ENCODE measurements at places on chromosomes 5 and 9.

DNA sequence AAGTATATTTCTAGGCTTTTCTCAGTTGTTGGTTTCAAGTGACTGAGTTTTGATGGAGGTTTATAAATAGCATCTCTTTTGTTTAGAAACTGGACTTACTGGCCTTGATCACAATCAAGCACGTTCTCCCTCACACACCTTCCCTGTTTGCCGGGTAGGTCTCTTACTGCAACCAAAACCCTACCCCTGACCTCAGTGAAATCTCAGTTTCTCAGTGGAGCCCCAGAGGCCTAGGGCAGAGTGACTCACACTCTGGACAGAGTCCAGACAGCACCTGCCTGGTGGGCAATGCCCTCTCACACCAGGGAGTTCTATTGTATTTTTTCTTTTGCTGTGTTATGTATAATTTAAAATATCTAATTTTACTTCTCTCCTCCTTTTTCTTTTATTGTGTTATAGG is 48.4 kb upstream of the EPB41L4B start:
- no peak for DNase-seq

GRCh38 chr9:72880821-72881220 is 72.0 kb downstream of the ALDH1A1 start:
- no peak for DNase-seq

GRCh38 chr5:135547590-135548254 is 12.0 kb upstream of the NEUROG1 start:
- DNase-seq = no peak

- no peak for DNase-seq
Observed at GRCh38 chr9:94014066-94014654, 59.0 kb upstream of the BARX1 start.

DNA sequence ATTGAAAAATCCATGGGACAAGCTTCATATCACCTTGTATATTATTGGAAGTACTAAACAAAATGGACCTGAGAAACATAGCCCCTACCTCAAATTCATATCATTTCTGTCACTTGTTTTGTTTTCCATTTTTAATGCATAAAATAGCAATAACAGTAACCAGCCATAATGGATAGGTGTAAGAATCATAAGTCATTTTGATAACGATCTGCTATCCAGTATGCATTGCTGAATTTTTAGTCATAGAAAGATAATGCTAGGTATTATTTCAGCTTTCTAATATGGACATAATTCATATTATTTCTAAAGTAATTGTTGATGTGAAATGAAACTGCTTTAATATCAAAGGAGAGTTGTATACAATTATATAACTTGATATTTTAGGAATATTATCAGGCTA is 1.1 kb upstream of the LRRC70 start:
- DNase-seq = no peak

GRCh38 chr5:59174248-59174844 is 591.5 kb downstream of the RAB3C start:
- DNase-seq = peak; percentile 50

DNA sequence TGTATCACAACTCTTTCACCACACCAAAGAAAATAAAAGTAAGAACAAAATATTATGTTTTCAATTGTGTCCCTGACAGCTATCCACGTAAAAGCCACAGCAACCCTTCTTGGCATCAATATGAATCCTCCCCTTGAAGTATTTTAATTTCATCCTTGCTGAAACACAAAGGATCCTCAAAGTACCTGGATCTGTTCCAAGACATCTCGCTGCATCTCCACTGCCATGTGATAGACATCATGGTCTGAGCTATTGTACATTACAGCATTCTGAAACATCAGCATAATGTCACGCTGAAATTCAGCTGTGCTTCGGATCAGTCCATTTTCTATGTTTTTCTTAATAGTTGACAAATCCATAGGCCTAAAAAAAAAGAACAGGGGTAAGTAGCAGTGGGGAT is 17.7 kb downstream of the BRD8 start:
- no peak for DNase-seq

DNA sequence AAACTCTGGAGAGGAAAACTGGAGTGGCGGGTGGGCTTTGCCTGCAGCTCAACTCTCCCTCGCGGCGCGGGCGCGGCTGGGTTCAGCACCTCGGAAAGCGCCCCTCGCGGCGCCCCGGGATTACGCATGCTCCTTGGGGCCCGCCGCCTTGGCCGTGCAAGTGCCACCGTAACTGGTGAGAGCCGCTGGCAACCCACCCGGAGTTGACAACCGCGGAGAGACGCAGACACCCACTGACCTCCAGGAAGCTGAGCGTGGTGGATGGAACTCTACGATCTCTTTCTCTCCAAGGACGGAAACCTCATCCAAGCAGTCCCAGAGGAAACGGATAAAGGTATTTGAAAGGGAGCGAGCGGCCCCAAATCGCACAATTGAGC is 194 bp upstream of the RXFP3 start:
- peak; percentile 68 for DNase-seq

DNA sequence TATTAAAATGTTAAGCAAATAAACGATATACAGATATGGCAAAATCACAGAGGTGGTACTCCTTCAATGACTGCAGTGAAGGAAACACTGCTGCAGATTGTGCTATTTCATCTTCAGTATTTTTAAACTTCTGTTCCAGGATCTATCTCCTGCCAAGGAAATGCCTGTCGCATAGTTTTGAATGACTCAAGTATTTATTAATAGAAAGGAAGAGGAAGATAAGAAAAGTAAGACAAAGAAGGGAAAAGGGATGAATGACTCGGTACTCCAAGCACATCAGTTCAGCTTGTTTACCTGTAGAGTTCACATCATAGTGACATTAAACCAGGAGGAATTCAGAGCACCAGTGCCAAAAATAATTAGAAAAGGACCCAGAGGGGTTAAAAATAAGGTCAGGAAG is 5.1 kb upstream of the GPX8 start:
- no peak for DNase-seq

- DNase-seq = peak; percentile 64
Observed at GRCh38 chr9:32968101-32969011, 33.1 kb downstream of the APTX start.

- no peak for DNase-seq
Observed at GRCh38 chr5:158805195-158805594, 294.5 kb downstream of the EBF1 start.

DNA sequence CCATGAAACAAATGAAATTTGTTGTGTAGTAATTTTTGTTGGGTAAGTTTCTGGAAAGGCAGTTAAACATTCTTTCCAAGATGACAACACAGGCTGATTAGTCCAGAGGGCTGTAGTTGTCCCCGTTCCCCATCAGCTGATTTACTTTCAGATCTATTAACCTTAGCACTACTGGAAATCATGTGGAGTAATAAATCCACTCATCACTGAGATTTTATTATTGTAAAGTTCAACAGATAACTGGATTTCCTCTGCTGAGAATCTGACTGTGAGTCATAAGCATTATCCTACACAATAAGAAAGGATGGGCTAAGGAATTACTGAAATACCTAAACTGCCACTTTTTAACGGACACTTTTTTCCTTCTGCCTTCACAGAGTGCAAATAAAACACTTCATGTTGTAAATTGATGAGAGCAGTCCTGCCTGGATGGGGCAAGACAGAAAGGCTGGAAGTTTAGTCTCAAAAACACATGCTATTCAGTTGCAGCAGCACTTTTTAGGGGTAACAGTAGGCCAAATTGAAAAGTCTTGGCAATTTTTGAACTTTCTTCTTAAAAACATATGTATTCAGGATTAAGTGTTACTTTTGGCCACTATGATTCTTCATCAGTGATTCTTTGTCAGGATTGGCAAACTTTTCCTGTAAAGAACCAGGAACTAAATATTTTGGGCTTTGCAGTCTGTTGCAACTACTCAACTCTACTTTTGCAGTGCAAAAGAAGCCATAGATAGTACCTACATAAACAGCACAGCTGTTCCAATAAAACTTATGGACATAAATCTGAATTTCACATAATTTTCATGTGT is 7.0 kb downstream of the STOM start:
- DNase-seq = no peak

DNA sequence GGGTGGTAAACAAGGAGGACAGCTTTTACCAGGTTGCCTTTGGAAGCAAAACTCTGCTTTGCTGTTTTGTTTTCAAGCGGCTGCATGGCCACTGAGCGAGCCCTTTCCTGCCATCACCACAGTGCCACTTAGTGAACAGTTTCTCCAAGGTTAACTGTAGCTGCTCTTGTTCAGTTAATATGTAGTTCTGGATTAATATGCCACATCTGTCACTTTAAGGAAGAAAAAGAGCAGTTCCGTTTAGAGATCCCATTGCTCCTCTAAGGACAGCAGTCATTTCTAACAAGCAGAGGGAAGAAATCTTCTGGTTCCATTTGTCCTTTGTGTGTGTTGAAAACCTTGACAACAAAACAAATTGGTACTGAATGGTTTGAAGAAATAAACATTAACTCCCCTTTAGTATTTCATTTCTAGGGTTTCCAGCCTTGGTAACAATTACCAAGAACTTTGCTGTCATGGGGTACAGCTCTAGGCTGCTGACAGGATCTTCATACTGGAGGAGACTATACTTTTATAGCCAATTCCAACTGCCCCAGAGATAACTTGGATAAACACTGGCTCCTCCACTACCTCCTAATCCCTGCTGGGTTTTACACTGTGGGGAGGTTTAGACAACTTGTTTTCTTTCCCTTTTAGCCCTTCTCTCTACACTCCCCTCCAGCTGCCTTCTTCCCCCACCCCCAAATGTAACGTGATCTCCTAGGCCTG is 10.3 kb upstream of the ABL1 start:
- no peak for DNase-seq

- DNase-seq = no peak
Observed at GRCh38 chr5:84382363-84383295, 2.1 kb downstream of the EDIL3 start.

DNA sequence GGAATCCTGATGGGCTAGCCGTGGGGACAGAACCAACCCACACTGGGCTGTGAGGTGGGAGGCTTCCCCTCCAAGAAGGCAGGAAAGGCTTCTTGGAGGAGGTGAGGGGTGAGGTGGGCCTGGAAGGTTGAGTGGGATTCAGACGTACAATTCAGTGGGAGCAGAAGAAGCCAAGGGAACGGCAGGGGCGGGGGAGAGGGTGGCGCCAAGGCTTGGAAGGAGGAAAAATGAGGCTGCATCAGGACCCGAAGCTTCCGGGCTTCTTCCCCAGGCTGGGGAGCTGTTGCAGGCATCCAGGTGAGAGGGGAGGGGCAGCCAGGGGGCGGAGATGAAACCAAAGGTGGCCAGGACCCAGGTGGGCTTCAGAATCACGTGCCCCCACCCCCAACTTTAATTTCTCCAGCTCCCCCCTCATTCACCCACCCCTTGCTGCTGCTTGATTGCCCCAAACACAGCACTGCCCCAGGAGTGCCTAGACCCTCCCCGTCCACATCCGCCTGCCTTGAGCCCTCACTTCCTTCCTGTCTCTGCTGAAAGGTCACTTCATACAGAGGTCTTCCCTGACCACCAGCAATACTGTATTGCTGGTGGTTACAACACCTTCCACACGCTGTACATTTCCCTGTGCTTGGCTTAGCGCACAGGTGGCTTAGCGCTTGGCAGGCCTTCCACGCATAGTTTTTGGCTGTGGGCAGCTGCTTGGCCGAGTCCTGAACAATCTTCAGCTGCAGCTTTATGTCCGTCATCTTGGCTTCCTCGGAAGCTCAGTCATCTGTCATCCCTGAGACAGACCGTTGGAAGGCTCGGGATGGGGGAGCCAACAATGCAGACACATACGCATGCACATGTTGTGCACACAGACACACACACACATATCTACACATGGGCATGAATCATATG is 193.5 kb downstream of the RGS3 start:
- DNase-seq = no peak

DNA sequence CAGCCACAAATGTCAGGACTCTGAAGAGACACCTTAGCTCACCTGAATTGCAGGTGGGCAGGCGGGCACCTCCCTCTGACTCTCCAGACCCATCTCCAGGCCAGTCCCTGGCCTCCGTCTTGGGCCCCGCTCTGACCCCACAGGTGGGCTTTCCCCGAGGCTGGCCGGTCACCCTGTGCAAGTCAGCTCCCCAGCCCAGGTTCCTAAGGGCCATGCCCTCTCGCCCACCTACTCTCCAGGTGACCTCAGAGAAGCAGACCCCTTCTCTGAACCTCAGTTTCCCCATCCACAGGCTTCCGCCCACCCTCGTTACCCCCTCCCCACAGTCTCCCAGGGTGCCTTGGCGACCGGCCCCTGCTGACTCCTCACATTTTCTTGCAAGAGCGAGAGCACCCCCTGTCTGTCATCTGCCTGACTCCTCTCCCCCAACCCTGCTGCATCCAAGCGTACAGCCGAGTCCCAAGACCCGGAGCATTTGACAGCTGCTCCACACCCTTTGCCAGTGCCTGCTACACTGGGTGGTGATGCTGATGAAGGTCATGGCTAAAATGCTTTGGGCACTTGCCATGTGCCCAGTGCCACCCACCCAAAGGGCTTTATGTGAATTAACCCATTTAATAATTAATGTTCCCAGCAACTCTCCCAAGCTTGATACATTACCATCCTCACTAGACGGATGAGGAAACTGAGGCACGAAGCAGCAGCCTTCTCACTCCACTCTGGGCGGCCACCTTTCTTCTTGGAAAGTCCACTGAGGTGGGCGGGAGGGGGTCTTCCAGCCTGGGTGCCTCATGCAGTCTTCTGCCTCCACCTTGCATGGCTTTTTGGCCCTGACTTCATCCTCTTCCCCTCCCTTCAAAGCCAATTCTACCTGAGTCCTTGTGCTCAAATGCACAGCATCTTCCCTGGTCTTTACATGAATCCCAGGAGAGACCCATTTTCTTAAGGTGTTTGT is 51.1 kb upstream of the ORM1 start:
- DNase-seq = peak; percentile 15

DNA sequence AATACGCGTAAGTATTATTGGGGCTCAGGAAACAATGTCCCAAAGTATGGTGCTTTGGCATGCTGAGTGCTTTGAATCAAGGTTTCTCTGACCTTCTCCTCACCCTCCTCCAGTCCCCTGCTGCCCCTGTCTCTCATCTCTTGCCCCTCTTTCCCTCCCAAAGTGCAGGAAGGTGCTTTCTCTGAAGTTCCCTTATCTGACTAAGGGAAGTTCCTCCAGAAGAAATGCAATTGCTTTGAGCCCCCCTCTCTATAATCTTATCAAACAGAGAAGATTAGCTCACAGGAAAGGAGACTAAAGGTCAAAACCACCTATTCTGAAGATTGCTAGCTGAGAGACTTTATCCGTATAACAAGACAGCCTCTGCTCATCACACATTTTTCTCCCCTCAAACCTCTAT is 288.1 kb downstream of the ARL15 start:
- DNase-seq = no peak

- no peak for DNase-seq
Observed at GRCh38 chr9:65426231-65426630, 141.2 kb upstream of the FOXD4L5 start.

DNA sequence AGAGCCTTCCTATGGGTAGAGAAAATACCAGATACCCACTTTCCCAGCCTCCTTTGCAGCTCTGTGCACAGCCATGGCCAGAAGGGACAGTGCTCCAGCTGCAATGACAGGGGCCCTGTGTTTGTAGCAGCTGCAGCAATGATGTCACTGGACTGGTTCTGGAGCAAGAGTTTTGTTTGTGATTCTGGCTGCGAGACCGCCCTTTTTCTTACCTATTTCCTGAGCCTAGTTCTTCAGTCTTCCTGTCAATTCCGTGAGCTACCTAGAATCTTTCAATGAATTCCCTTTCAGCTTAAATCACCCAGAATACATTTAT is 10.0 kb upstream of the BOD1 start:
- DNase-seq = no peak
